ENCODE measurements at places on chromosomes 7 and 10. TPM values are rescaled to one million over a fixed set of nuclear protein-coding genes. Genes with fewer than 3 reads are reported as not detected.

Gene CALCR
- total RNA-seq, result not detected

Gene SPDYE1
- not detected for total RNA-seq

Gene CPEB3
- total RNA-seq, result 23.2 TPM

Gene AGMO
- not detected for total RNA-seq

Gene ERLIN1
- total RNA-seq, result 14.4 TPM

Gene HHEX
- 0.63 TPM for total RNA-seq

Gene COL26A1
- total RNA-seq, result 9.7 TPM

Gene LDB3
- not detected for total RNA-seq

Gene FXYD4
- total RNA-seq, result not detected

Gene C10orf67
- total RNA-seq, result 0.31 TPM

Gene VWDE
- 0.63 TPM for total RNA-seq

Gene FGL2
- 0.63 TPM for total RNA-seq

Gene CLDN4
- 0.63 TPM for total RNA-seq

Gene ARHGEF35
- total RNA-seq, result 1.6 TPM

Gene IKZF1
- total RNA-seq, result 0.94 TPM

Gene TBL2
- 25.4 TPM for total RNA-seq

Gene HOGA1
- 0.31 TPM for total RNA-seq

Gene PCBD1
- total RNA-seq, result 11.6 TPM

Gene NANOS1
- total RNA-seq, result 2.8 TPM

Gene CDH23
- total RNA-seq, result 7.2 TPM

Gene IMMP2L
- total RNA-seq, result 14.7 TPM

Gene WASHC2C
- 38.5 TPM for total RNA-seq

All from parietal lobe (tissue), 2 donors.